ENCODE measurements at places on chromosomes 4 and X.
A peak's percentile ranks its signal among the peaks of the same experiment; 100 is the strongest.

GRCh38 chr4:78361621-78362120 is 189.9 kb upstream of the ANXA3 start:
- DNase-seq, result no peak

- no peak for DNase-seq
Measured at GRCh38 chrX:13892856-13893255, 76.0 kb upstream of the GPM6B start.

DNA sequence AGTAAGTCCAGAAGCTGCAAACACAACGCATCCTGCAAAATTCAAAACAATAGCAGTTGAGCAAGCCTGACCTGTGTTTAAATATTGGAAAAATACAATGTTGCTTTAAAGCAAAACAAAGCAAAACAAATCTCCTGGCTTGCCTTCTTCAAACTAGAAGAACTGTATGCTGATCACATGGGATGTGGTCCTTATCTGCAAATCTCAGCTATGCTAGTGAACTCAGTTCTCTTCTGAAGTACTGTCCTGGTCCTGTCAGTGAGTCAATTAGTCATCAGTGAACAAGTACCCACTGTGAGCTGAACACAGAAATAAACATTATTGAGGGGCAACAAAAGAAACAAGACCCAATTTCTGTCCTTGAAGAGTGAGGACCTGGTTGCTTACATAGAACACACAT is 522.5 kb downstream of the SMARCA1 start:
- DNase-seq, result no peak

DNA sequence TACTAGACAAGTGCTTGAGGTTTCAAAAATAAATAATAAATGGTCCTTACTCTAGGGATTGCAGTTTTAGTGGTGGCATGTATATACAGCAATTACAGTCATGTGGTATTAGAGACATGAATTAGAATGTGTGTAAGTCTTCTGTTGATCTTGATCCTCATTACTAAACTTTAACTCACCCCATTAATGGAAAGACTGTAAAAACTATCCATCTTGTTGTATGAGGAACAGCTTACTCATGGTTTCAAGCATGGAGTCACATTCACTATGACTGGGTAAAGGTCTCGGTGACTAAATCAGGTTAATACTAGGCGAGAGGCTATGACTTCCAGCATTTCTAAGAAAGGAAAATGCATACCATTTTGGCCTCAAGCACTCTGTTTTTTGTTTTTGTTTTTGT is 107.0 kb upstream of the HPGD start:
- DNase-seq, result no peak

GRCh38 chr4:181162676-181163075 is 1080.5 kb upstream of the TENM3 start:
- DNase-seq, result no peak

- no peak for DNase-seq
Measured at GRCh38 chr4:88859191-88859812, 161.7 kb upstream of the NAP1L5 start.

GRCh38 chrX:56429581-56429980 is 133.8 kb upstream of the UBQLN2 start:
- no peak for DNase-seq

- DNase-seq, result no peak
Measured at GRCh38 chrX:153970357-153971123, 1.1 kb downstream of the HCFC1 start.

DNA sequence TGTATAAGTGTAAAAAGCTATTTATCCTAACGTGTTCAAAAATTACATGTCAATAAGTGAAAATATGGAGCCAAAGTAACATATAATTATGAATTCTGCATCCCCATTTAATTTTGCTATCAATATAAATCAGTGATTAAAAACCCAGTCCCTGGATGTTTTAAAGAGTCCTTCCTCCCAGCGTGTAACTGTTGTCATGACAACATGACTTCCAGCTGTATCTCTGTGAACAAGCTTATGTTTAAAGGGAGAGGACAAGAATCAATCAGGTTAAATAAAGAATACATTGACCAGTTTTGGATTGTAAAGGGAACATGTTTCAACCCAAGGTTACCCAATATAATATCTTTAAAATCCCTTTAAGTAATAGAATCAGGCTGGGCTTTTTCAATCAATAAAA is 219.7 kb downstream of the NSUN7 start:
- DNase-seq, result no peak

DNA sequence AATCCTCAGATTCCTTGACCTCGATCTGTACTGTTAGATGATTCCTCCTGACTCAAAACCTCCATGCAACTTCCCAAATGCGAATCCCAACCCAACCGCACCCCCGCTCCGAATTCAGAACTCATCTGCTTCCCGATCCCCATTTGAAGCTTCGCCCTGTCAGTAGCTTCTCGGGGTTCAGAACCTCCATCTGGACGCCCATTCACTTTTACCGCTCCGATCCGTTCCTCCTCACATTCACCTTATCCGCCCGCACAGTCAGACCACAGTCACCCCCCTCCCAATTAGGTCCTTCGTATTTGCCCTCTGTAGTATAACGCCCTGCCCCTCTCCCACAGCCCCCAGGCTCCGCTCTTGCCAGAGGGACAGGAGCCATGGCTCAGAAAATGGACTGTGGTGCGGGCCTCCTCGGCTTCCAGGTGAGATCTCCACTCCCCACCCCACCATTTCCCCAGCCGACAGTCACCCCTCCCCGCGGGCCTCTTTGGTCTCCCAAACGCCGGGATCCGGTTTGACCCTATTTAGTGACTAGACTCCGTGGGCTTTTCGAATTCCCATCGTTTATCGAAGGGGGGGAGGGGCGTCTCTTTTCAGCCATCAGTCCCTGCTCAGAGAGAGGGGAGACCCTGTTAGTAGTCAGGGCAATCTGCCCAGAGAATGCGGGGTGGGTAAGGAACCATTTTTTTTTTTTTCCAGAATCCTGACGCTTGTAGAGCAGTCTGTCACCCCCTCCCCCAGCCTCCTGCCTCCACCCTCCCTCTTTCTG is 691 bp downstream of the MAGED1 start:
- no peak for DNase-seq

- no peak for DNase-seq
Measured at GRCh38 chrX:153845195-153845594, 14.9 kb upstream of the PDZD4 start.

DNA sequence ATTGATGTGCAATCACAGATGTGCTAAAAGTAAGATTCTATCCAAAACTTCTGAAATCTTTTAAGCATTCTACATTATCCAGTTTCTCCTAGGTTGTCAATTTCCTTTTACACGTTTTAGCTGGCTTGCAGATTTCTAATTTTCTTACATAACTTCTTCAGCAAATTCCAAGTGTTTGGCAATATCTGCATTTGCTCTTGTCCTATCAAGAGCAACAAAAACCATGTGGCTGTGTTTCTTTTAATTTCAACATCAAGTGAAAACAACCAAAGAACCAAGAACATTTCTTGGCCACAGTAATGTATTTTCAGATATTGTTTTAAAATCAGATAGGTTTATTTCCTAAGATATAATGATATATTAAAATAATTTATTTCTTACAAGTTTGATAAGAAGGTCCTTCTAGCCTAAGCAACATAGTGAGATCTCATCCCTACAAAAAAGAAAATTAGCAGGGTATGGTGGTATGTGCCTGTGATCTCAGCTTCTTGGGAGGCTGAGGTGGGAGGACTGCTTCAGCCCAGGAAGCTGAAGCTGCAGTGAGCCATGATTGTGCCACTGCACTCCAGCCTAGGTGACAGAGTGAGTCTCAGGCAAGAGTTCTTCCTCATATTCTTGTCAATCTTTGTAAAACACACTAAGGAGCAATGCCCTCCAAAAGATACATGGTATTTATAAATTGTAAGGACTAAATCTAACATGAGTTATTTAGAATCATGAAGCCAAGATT is 131.4 kb upstream of the NAP1L5 start:
- DNase-seq, result no peak

GRCh38 chrX:24333371-24333770 is 19.5 kb upstream of the SUPT20HL2 start:
- DNase-seq, result no peak

DNA sequence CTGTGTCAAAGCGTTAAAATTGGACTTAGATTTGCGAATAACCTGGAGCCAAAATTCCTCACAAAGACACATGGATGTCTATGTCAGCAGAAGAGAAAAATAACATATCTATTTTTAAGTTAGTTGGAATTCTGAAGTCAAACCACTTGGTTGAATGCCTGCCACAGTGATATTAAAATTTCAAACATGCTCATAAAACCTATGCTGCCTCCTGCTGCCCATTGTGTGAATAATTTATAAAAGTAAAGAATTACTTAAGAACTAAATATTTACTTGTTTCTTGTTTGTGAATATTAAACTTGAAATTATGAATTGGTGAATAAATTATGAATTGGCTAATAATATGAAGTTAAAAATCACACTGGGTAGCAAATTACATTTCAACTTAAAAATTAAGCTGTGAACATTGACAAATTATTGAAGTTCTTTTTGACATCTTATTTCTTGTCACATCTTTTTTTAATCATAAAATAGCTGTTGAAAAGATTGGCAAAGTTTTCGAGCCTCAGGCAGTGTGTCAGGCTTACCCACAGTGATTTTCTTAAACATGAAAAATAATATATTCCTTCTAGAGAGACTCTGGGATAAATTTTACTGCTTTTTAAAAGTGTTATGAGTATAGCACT is 35.4 kb downstream of the FABP2 start:
- peak; percentile 24 for DNase-seq

- no peak for DNase-seq
Measured at GRCh38 chrX:39633293-39633692, 464.5 kb downstream of the BCOR start.

DNA sequence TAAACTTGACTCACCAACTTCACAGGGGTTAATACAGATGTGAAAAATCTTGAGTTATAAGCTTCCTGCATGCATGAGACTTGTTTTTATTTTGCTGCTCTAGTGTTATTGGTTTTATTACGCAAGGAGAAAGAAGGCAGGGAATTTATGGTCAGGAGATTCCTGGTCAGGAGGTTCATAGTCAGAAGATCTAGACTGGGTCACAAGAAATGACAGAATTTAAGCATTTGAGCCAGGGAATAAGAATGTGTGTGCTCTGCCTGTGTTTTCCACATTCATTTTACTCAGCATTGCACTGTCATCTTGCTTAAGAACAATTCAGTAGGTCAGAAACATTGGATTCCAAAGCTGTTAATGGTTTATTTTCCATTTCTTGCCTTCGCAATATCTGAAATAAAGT is 2522.1 kb downstream of the ARAP2 start:
- DNase-seq, result no peak

DNA sequence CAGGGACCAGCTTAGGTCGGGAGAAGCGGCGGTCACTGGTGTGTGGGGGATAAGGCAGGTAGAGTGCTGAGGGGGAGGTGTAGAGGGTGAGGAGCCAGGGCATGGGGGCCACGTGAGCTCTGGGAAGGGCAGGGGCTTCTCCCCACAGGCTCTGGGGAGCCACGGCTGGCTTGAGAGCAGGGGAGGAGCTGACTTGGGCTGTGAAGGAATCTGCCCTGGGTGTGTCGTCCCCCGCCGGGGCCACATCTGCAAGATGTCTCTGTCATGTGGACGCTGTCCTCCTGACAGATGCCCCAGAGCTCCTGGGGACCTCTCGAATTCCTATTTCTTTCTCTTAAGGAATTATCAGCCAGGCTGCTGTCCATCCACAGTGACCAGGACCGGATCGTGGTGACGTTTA is 15.0 kb downstream of the SH3TC1 start:
- DNase-seq, result no peak

- DNase-seq, result peak; percentile 11
Measured at GRCh38 chr4:7423801-7424552, 10.8 kb downstream of the PSAPL1 start.

GRCh38 chr4:152843481-152844090 is 63.8 kb downstream of the ARFIP1 start:
- DNase-seq, result no peak

DNA sequence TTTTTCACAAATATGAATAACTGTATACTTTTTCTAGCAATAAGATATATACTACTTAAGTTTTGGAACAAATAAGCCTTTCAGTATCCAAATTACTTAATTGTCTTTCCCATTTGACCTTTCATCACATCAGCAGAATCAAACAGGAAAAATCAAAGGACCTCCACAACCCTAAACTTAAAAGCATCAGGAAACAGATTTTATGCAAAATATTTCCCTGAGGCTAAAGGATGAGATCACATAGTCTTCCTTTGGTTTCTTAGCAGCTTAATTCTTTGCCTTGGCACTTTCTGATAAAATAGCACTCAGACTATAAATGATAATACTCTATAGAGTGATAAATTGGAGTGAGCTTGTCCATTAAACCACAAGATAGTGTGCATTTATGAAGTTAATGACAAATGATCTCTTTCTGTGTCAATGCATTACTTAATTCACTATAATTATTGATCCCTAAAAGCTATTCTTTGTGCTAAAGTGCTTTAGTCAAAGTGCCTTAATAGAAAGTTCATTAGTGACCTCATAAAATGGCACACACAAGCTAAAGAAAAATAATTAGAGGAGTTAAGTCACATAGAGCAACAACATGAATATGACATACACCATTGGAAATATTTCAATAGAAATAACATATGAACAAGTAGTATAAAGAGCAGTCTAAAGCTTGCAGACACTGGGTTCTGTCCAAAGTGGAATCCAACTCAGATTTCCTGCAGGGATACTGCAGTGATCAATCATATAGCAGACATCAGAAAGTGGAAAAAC is 15.7 kb upstream of the NDST3 start:
- DNase-seq, result no peak

GRCh38 chrX:30151964-30152363 is 63.4 kb upstream of the MAGEB2 start:
- DNase-seq, result no peak

DNA sequence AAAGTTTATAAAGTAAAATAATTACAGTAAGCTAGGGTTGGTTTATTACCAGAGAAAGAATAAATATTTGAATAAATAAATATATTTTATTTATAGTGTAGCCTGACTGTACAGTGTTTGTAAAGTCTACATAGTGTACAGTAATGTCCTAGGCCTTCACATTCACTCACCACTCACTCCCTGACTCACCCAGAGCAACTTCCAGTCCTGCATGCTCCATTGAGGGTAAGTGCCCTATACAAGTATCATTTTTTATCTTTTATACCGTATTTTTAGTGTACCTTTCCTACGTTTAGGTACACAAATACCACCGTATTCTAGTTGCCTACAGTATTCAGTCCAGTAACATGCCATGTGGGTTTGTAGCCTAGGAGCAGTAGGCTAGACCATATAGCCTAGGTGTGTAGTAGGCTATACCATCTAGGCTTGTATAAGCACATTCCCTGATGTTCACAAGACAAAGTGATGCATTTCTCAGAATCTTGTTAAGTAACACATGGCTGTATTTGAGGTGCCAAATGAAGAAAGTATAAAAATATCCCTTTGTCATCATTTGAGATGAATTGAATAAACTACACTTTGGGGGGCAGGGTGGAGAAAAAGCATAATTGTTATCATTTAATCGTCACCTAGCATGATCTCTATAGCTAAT is 14.7 kb upstream of the KLHL8 start:
- no peak for DNase-seq

DNA sequence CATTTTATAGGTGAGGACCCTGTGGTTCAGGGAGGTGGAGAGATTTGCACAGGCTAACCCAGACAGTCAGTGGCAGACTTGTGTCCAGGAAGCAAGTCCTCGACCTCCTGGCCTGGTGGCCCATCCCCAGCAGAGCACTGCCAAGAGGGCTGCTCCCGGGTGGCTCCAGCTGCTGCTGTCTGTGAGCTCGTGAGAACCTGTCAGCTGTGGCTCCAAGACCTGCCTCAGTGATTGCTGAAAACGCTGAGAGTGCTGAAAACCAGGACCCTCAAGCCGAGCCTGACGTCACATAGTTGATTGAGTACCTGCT is 74.2 kb downstream of the RTL9 start:
- DNase-seq, result no peak

GRCh38 chr4:157787618-157788017 is 385.2 kb downstream of the GASK1B start:
- DNase-seq, result no peak

Measured in activated CD8-positive, alpha-beta memory T cell treated with anti-CD3 and anti-CD28 coated beads, Interleukin-2, amount 50 U/mL, for 4 hours (primary cell).